ENCODE measurements at places on chromosomes 16 and 17.

DNA sequence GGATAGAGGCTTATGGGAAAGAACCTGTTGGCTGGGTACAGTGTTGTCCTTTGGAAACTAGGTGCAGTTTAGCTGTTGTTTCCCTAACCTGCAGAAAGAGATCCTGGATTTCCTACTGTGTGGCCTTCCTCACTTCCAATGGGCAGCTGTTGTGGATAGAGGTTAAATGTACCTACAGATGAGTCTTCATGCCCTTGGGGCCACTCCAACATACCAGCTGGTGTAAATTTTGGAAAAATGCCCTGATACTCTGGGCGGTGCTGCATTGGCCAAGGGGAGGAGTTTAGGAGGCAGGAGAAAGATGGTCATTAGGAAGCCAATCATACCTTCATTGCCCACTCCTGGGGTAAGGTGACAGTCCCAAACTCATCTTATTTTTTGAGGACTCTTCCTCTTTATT, 70.2 kb downstream of the SNX11 start:
- peak; percentile 18 for DNase-seq

DNA sequence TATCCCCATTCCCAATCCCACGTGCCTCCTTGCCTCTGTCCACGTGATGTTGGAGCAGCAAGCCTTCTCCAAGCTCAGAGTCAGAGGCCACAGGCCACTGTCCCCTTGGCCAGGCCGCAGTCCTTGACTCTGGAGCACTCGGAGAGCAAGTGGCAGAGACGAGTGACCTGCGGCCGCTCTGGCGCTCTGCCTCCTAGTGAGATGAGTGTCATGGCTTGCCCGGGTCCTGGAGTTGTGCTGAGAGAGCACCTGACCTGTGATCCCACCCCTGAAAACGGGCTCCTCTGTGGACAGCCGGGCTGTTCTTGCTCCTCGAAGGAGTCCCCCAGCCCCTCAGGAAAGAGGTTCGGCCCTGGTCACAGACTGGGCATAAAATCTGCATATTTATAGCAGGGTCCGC, 10.0 kb upstream of the FASN start:
- no peak for DNase-seq

DNA sequence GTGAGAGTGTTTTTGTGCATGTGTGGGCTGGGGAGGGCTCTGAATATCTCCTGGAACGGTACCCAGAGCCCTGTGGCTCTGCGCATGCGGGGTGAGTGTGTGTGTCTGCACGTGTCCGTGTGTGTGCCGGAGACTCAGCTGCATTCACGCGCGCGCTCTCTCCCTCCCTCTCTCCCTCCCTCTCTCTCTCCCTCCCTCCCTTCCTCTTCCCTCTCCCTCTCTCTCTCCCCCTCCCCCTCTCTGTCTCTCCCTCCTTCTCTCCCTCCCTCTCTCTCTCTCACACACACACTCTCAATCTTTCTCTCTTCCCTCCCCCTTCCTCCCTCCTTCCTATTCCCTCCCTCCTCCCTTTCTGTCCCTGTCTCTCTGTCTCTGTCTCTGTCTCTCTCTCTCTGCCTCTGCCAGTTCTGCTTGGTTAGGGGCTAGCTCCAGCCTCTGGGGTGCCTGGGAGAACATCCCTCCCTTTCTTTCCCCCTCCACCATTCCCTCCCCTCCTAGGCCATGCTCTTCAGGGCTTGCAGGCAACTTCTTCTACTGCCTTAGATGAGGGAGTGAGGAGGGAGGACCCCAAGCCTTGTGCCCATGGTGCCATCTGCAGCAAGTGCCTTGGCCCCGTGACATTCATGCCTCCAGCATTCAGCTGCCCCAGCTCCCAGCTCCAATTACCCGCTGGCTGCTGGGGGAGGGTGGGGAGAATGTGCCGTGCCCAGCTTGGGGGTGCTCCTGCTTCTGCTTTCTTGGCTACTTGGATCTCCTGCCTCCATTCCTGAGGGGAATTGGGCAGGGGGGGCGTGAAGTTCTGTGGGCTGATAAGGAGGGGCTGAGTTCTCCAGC, 6.4 kb downstream of the THRA start:
- no peak for DNase-seq

- DNase-seq = no peak
Measured at GRCh38 chr17:1298606-1299005, 19.1 kb downstream of the TRARG1 start.

- DNase-seq = no peak
Measured at GRCh38 chr16:4746991-4747574, 12.7 kb downstream of the DNAAF8 start.

- no peak for DNase-seq
Measured at GRCh38 chr17:59469786-59470485, 95.5 kb upstream of the DHX40 start.

GRCh38 chr17:37079735-37080134, 131.0 kb downstream of the AATF start:
- DNase-seq = no peak

GRCh38 chr17:29592850-29593551, at the start of gene ANKRD13B:
ANKRD13B (plus strand) TSS chr17:29593132; CDS start chr17:29593622, 490 bp downstream.
- DNase-seq = peak; percentile 96

DNA sequence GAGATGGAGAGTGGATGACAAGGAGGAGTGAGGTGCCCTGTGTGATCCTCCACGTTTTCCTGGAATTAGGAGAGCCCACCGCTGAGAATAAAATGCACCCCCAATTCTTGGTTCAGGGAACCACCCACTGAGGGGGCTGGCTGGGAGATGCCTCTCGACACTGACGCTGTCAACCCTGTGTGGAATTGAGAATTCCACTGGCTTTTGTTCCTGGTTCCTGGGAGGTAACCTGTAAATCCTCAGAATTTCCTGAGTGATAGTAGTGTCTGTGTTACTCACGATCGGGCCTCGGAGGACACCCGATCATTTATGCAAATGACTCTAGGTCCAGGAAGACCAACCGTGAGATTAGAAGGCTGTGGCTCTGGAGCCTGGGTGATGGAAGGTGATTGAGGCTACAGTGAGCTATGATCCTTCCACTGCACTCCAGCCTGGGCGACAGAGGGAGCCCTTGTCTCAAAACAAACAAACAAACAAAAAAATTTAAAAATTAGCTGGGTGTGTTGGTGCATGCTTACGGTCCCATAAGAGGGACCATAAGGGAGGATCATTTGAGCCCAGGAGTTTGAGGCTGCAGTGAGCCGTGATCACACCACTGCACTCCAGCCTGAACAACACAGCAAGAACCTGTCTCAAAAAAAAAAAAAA, 11.7 kb upstream of the PRPSAP1 start:
- no peak for DNase-seq

GRCh38 chr17:28667870-28668269, 5.9 kb downstream of the SUPT6H start:
- DNase-seq = no peak

DNA sequence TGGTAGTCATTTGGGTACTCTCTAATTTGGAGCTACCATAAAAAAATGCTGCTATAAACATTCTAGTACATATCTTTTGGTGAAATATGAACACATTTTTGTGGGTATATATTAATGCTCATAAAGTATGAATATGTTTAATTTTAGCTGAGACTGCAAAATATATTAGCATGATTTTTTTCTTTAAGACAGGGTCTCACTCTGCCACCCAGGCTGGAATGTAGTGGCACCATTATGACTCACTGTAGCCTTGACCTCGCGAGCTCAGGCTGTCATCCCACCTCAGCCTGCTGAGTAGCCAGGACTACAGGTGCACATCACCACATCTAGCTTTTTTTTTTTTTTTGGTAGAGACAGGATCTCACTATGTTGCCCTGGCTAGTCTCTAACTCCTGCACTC, 371.7 kb downstream of the SOX9 start:
- DNase-seq = no peak

- DNase-seq = no peak
Measured at GRCh38 chr16:17339764-17340541, 130.8 kb downstream of the XYLT1 start.

- no peak for DNase-seq
Measured at GRCh38 chr16:2912330-2913199, 834 bp downstream of the FLYWCH1 start.

DNA sequence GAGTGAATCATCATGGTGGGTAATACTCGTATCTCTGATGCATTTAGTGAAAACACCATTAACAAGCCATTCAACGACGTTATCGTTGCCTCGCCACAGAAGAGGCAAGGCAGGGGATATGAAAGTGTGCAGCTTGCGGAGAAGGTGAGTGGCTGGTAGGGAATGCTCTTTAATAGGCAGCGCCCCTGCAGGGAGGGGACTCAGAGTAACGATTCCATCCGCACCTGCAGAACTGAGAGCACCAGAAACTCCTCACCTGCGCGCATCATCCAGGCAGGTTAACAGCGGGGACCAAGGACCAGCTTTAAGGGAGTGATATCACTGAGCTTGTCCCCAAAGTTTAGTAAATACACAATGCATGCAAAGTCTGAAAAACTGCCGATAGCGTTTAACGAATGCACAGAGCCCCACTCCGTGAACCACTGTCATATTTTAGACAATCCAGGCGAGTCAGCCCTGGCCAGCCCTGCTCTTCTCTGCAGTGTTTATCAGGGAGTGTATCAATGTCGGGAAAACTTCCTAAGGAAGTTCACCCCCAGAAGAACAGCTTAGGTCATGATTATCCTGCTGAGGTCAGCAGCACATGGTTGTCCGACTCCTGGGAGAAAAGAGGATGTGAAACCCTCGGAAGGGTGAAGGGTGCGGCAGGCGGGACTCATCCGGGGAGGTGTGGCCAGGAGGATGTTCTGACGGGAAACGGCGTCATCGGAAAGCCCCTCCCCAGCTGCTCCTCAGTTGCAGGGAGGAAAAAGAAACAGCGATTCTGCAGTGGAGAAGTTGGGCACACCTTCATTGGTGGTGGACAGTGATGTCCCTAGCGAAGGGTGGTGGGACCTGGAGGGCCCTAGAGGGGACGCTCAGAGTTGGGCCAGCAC, 68.5 kb upstream of the DNAH17 start:
- no peak for DNase-seq

GRCh38 chr17:66538776-66539175, 236.4 kb downstream of the PRKCA start:
- DNase-seq = no peak

DNA sequence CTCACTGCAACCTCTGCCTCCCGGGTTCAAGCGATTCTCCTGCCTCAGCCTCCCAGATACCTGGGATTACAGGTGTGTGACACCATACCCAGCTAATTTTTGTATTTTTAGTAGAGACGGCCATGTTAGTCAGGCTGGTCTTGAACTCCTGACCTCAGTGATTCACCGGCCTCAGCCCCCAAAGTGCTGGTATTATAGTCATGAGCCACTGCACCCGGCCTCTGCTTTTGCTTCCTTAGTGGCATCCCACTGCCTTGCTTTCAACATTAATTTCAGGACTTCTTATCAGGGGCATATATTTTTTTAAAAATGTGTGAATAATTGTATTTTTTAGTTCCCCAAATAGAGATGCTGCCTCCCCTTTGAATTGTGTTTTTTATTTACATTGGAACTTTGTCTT, 98.8 kb downstream of the SYCE1L start:
- no peak for DNase-seq

- no peak for DNase-seq
Measured at GRCh38 chr16:68094614-68094934, 9.4 kb downstream of the NFATC3 start.

- no peak for DNase-seq
Measured at GRCh38 chr17:4509923-4510617, 11.4 kb downstream of the SPNS2 start.

DNA sequence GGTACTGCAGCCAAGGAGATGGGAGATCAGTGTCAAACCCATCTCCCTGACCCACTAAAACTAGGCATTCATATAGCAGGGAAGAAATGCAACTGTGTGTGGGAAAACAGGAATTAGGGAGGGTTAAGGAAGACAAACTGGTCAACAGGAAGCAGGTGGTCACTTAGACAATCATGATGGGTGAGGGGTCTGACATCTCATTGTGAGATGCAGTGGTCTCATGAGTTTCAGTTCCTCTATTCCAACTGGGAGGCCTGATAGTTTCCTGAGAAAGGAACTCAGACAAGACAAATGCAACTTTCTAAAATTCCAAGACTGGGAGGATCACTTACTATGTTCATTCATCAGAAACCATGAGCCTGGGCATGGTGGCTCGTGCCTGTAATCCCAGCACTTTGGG, 361.4 kb upstream of the C16orf82 start:
- DNase-seq = no peak

DNA sequence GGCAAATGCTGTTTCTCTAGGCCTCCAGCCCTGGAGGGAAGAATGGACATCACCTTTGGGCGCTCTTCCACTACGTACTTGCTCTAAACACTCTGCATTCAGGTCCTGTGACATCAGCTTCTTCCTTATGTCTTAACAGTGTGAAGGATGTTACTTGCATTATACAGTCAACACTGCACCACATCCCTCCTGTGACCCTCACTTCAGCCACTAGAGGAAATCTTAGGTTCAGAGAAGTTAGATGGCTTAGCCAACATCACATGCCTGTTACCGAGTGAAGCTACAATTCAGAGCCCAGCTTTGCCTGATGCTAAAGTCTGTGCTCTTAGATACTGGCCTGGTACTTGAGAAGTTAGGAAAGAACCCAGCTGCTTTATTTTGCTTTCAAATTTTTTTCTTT, 18.3 kb downstream of the UBFD1 start:
- no peak for DNase-seq

GRCh38 chr17:50161023-50161910, 4.5 kb upstream of the SGCA start:
- peak; percentile 96 for DNase-seq

- no peak for DNase-seq
Measured at GRCh38 chr17:34156741-34157589, 98.1 kb upstream of the CCL2 start.

GRCh38 chr17:70096861-70097260, 21.8 kb downstream of the KCNJ16 start:
- DNase-seq = no peak

DNA sequence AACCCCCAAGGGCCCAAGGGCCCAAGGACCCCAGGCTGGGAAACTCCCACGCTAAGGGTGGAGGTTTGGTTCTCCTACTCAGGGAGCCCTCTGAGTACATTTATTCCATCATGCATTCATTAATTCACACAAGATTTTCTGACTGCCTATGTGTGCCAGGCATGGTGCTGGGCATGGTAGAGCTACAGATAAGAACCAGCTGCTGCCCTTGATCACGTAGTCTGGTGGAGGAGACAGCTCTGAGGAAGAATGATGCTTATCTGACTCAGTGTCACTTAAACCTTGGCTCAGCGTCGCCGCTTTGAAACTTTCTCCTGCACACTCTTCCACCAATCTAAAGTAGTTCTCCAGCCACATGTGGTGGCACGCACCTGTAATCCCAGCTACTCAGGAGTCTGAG, 3.6 kb upstream of the ARL4D start:
- no peak for DNase-seq

GRCh38 chr17:63361182-63361581, 84.9 kb downstream of the CYB561 start:
- no peak for DNase-seq
